ENCODE measurements at places on chromosomes 13 and 19.
A peak's percentile ranks its signal among the peaks of the same experiment; 100 is the strongest.

DNA sequence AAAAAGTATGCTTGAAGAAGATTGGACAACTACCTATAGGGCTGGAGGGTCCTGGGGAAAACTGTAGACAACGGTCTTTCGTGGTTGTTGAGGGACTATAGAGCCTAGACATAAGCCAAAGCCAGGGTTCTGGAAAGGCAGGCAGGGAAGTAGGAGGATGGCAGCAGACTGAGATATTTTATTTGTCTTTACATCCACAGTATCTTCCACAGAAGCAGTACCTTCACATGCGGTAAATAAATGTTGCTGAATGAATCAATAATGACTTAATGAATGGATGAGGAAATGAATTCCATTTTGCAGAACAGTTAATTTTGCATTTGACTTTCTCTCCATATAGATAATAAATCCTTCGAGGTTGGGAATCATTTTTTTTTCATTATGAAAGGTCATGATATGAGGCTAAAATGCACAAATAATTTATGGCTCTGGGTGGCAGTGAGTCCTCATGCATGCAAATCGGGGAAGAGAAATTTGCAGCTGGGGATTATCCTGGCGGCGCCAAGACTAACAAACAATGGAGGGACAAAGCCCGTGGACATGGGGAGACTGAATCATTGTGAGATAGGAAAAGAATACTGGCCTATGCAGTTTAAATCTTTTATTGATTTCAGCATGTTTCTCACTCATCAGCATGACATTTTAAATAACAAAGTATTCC, 102.0 kb downstream of the ERCC5 start:
- DNase-seq: no peak

DNA sequence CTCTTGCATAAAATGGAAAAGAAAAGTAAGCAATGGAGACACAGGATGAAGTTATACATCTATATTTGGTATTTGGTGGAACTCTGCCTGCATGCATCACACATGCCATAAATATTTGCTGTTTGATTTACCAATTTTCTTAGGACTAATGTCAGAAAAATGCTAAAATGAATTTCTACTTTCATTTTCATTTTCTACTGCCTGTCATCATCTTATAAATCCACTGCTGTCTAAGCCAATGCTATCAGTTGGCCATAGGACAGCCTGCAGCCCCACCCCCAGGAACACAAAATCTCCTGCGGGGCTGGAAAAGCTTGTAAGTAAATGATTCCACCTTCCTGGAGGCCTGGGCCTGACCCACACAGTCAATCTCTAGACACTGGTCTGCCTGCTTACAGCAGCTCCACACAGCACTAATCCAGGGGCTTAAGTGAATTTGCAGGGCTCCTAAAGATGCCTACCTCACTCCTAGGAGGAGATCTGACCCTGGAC, 122.0 kb downstream of the ENOX1 start:
- DNase-seq: no peak

GRCh38 chr19:44876930-44877535, 14.0 kb upstream of the TOMM40 start:
- peak; percentile 12 for DNase-seq

- DNase-seq: no peak
These were observed 1.2 kb upstream of the MYDGF start for GRCh38 chr19:4671185-4671851.

GRCh38 chr19:16463991-16464575, 7.7 kb downstream of the EPS15L1 start:
- DNase-seq: no peak

DNA sequence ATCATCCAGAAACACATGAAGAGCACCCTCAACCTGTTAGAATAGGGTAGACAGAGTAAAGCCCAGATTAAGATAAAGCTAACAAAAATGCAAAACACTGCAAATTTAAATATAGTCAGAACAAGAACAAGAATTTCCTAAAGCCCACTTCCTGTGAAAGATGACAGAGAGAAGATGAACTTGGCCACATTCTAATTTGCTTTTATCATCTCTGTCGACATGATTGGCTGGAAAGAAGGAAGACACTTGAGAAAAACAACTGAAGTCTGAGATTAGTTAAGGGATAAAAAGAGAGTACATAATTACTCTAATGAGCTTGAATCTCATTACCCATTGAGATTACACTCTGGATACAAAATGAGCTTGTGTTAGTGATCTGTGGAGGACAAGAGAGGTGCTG, 537.6 kb downstream of the KLF5 start:
- DNase-seq: no peak

DNA sequence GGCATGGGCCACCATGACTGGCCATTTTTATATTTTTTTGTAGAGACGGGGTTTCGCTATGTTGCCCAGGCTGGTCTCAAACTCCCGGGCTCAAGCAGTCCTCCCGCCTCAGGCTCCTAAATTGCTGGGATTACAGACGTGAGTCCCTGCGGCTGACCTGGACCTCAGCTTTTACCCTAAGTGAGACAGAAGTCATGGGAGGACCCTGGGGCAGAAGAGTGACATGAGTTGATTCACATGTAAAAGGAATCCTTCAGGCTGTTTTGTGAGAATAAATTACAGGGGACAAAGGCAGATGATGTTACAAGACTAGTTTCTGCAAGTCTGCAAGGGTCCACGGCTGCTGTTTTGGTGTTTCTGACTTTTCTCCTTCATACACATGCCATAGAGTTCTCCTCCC, 2.6 kb upstream of the BCAM start:
- no peak for DNase-seq

DNA sequence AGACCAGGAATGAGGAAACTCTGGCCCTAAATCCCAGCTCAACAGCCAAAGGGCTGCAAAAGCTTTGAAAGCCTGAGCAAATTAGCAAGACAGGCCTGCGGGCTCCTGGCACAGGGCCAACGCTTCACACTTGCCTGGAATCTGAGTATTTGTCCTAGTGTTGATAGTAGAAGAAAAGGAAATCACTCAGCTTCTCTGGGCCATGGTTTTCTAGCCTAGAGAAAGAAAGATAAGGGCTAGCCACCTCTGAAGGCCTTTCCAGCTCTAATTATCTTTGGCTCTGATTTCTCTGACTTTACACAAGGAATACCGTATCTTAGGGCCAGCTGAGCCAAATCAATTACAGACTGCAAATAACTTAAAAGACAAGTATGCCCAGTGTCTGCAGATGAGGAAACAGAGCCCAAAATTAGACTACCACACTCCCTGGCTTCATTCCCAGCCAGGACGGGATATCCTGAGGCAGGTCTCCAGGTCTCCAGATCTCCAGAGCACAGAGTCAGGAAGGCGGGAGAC, 69.6 kb downstream of the STK24 start:
- DNase-seq: peak; percentile 60

- DNase-seq: peak; percentile 35
These were observed at the start of gene GPC5 for GRCh38 chr13:91398413-91399188. Gene GPC5, plus strand, starts transcription at chr13:91398621.

Data from NCI-H2107 (cell line).